ENCODE measurements at places on chromosomes 4 and X.

GRCh38 chrX:37350034-37350365 is 836 bp downstream of the PRRG1 start:
- DNase-seq, result no peak

DNA sequence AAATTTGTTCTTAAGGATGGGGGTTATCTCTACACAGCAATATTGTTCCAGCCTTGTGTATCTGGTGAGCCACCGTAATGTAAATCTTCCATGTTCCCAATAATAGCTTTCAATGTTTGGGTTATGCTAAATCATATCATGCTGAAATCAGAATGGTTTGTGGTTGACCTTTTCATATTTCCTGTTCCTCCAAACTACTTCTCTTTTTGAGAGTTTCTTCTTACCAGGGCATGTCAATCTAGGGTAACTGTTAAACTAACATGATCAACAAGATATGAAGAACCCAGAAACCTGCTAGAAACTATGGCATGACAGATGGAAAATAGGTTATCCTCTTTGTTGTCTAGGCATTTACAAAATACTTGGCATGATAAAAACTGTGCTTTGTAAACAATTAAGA is 22.0 kb downstream of the TNMD start:
- DNase-seq, result no peak

GRCh38 chrX:118164138-118164537 is 47.5 kb upstream of the KLHL13 start:
- DNase-seq, result no peak

DNA sequence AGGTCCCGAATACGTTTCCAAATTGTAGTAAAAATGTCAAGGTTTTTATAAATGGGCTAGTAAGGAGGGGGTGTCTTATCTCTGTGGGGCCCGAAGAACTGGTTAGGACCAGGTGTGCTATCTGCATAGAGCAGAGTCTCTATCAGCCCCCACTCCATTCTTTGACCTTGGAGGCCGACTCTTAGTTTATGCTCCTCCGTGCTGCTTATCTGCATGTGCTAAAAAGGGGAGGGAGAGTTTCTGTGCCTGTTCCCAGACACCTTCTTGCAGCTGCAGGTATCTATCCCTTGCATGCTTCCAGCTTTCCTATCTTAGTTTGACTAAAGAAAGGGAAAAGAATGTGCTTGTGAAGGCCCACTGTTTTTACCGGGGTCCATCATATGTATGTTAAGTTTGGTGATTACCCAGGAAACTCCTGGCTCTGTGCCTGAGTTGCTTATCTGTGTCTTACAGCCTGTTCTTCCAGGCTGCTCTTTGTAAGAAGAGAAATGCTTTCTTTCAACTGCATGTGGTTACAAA is 28.6 kb upstream of the NAF1 start:
- DNase-seq, result no peak

GRCh38 chr4:34485252-34485651 is 1759.1 kb downstream of the ARAP2 start:
- DNase-seq, result no peak

GRCh38 chr4:74770226-74770910 is 24.0 kb downstream of the BTC start:
- no peak for DNase-seq

DNA sequence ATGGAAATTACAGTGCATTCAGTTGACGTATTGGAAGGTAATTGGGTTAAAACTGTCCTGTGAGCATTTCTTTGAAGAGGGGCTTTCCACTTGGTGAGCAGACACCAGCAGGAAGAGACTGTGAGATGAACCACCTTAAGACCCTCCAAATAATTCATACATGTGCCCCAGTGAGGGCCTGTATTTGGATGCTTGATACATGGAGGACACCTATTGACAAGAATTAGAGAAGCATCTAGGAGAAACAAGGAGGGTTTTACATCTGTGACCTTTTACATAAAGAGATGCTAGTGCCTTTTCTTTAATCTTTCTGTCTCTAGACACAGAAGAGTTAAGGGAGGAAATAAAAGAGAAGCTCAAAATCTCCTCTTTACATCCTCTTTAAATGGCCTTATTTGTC is 1115.3 kb upstream of the IGFBP7 start:
- no peak for DNase-seq

- DNase-seq, result no peak
These were observed 425.0 kb downstream of the FAT4 start for GRCh38 chr4:125739760-125740159.

- DNase-seq, result no peak
These were observed 150.5 kb downstream of the TBCK start for GRCh38 chr4:106165351-106166010.

DNA sequence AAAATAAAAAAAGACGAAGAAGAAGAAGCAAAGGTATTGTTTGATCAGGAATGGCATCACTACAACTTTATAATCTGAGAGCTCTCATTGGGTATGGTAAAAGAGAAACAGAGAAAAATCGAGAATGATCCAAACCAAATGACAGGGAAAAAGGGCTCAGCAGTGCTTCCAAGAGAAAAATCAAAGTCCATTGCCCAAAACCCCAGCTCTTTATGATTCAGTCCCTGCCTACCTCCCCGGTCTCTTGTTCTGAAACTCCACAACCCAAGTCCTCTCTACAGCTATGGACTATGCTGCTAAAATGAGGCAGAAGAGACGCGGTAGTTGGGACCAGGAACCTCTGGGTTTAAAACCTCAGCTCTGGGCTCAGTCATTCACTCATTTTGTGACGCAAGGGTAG is 341.1 kb upstream of the PPARGC1A start:
- DNase-seq, result no peak

DNA sequence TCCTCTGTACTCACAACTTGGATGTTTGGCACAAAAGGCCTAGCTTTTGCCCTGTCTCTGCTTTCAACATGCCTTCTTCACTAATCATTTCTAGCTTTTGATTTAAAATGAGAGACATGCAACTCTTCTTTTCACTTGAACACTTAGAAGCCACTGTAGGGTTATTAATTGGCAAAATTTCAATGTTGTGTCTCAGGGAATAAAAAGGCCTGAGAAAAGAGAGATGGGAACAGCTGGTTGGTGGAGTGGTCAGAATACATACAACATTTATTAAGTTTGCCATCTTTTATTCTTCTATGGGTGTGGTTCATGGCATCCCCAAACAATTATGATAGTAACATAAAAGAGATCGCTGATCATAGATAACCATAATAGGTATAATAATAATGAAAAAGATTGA is 114.3 kb downstream of the FBXW7 start:
- DNase-seq, result no peak

DNA sequence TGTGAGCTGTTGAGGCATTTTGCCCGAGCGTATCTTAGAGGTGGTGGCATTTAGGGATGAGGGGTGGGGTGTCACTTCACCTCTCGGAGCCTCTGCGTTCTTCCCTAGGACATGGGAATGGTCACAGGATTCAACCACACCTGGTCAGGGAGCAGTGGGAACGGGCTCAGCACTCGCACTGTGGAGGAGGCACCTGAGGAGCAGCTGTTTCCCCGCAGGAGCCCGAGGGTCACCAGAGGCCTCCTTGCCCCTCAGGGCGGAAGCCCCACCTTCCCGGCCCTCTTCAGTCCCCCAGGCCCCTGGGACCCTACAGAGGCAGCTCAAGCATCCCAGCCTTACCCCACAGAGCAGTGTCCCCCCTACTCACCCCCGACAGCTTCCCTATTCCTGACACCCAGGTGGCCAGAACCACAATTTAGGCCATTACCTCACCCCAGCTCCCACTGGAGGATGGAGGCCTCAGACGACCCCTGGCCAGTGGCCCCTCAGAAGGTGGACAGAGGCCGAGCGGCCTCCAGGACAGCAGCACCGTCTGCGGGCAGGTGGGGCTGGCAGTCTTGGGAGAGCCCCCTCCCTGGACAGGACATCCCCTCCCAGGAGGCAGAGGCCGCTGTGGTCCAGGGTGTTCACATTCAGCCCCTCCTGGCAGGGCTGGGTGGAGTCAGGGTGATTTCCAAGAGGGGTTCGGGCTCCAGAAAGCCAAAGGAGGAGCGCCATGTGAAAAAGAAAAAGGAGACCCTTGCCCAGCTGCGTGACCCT is 4.2 kb upstream of the HTRA3 start:
- DNase-seq, result no peak

GRCh38 chr4:129415004-129415403 is 319.1 kb downstream of the C4orf33 start:
- DNase-seq, result no peak

DNA sequence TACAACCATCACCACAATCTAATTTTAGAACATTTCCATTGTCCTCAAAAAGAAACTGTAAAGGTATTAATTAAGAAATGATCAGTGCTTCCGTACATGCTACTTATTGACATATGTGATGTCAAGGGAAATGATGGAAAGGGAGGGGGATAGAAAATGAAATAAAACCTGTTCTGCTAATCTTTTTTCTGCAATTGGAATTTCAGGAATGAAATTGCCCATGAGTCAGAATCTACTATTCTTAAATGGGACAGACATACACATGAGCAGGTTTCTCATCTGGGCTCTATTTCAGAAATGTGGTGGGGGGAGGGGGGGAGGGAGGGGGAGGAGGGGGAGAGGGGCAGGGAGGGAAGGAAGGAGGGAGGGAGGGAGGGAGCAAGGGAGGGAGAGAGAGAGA is 91.0 kb downstream of the SHROOM4 start:
- DNase-seq, result no peak

DNA sequence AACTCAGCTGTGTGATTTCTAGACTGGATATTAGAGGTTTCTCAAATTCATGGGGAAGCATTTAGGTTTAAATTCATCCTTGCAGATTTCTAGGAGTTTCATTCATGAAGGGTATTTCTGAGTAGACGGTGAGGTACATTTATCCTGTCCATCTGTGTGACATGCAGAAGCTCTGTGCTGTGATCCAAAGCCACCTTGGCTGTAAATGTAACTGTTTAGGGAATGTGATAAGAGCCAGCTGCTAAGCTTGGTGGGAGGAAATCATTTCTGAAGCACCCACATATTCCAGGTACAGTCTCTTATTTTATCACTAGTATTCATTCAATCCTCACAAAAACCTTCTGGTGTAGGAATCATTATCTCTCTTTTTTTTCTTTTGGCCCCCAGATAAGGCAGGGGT is 8.7 kb upstream of the DCTD start:
- DNase-seq, result no peak

DNA sequence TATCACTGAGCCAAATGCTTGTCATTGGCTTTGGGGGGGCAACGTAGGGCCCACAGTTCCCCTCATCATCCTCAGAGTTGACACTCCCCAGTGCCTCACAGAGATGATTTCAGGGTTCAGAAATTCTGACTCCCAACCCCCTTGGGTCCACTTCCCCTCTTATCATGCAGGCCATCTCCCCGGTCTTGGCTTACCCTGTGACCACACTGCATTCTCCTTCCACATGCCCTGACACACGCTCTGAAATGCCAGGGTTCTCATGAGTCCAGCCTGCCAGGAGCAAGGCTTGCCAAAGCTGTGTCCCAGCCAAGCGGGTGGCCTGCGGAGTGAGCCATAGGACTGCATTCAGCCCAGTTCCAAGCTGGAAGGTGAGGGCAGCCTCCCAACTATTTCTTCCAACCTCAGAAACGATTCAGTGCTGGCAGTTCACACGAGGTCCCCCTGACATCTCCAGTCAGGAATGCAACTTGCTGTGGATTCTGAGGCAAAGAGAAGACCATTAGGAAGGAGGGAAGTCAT is 101.2 kb downstream of the SMIM20 start:
- no peak for DNase-seq

DNA sequence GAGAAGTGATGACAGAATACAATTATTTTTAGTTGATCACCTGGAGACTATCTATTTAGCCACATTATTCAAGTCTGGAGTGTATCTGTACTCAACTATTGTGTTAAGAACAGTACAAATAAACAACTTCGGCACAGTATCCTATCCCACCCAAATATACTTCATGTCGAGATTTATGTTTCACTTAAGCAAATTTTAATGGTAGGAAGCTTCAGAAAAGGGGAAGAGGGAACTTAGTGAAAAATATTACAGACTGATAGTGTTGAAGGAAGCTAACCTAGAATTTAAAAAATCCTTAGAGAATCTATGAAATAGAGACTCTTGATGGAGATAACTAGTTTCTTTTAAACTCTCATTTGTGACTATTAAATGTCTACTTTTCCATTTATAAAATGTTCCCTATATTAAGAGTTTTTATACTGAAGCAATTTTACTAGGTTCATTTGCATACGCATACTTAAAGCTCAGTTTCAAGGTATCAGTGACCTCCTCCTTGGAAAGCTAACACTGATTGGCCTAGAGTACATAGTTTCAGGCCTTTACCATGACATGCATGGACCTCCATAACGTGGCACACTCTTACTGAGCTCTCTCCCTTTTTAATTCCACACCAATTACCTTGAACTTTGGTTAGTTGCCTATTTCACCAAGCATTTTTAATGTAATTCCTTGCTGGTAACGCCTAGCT is 197.7 kb downstream of the CAMK2D start:
- no peak for DNase-seq

DNA sequence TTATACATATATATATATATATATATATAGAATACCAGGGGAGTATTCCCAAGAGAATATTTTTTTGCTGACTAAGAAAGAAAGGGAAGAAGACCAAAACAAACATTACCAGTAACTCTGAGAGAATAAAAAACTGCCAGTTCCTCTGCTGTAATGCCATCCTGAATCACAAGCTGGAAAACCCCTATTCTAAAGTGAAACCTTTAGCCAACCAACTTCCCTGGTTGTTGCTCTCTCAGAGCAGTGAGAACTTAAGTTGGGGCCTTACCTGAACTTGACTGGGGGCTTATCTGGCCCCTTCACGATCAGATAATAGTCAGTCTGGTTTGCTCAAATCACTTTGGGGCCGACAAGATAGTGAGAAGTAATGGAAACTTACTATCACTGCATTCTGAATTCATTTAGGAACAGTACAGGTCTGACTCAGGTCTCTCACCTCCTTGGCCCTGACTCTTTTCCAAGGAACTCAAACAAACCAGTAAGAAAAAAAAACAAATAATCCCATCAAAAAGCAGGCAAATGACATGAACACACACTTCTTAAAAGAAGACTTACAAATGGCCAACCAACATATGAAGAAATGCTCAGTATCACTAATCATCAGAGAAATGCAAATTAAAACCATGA is 62.5 kb downstream of the CD40LG start:
- DNase-seq, result no peak
